Gastrocnemius medialis (tissue), 4 donors: ENCODE measurements at places on chromosomes 1 and 21. TPM values are rescaled to one million over a fixed set of nuclear protein-coding genes. Genes with fewer than 3 reads are reported as not detected.

The LRRC38 gene
- total RNA-seq, result 6.8 TPM

The LRRC42 gene
- 17.8 TPM for total RNA-seq

The F13B gene
- total RNA-seq, result not detected

The CRNN gene
- total RNA-seq, result not detected

The LIN28A gene
- total RNA-seq, result not detected

The FRRS1 gene
- total RNA-seq, result 1.4 TPM

The ABCG1 gene
- total RNA-seq, result 13.3 TPM

The OLFML2B gene
- 0.68 TPM for total RNA-seq

The SVBP gene
- 15.5 TPM for total RNA-seq

The GPR3 gene
- total RNA-seq, result 0.23 TPM

The ACP6 gene
- total RNA-seq, result 3.9 TPM

The IL10 gene
- total RNA-seq, result 0.33 TPM

The HHAT gene
- 0.33 TPM for total RNA-seq
